ENCODE measurements at places on chromosomes 5 and 9.

DNA sequence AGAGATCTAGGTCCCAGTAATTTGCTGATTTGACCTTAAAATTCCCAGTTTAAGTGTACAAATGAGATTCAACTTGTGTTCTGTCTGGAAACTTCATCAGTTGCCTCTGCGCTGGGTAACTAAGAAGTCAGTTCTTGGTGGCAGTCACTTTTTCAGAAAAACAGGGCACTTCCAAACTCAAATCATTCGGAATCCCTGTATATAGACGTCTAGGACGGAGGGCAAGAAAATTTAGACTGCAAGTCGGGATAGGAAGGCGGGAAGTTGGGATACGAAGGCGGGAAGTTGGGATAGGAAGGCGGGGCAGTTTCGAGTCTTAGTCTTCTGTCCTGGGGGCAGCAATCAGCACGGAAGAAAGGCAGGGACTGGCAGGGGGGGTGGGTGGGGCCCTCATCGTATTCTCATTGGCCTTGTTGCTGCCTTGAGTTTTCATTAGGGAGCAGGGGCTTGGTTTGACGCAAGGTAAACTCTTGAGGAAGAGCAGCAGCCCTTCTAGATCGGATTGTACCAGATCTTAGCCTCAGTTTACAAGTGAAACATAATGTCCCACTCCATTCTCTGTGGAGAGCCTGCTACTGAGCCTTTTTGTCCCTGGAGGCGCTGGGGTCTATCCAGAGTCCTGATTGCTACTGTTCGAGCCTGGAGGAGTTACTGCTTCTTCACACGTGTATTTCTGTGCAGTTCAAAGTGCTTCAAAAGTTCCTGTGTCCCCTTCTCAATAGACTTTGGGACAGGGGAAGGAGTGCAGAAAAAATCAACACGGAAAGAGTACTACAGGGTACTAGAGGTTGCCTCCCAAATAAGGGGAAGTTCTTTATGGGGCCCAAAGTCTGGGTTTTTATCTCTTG, 2.7 kb upstream of the PURA start:
- no peak for DNase-seq

- no peak for DNase-seq
These were observed 1.9 kb downstream of the SDHA start for GRCh38 chr5:219991-220390.

DNA sequence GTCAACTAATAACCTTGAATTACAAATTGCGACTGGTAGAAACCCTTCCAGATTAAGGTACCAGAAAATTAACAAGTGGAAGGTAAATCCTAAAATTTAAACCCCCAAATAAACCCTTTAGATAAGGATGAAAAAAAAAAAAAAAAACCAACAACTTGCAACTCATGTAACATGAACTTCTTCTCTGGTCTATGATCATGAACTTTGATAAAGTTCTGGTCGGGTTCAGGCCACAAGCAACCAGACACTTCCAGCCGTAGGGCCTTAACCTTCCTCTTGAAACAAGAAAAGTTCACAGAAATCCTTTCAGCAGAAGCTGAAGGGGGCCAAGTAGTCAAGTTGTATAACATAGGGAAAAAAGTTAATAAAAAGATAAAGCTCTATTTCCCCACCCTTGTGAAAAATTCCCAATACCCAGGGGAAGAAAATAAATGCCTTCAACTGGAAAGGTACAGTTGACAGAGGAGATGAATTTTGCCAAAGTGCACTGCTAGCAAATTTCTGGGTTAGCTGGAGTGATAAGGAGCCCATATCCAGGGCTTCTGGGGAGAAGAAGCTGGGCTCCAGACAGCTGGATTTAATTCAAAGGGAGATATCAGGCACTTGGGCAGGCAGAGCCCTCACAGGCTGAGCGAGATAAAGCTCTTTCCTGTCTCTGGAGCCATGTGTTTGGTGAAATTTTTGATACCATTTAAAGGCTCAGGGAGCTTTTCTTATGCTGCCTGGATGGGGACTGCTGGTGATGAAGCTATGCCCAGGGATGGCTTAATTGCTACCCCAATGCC, 234.2 kb upstream of the PANK3 start:
- no peak for DNase-seq

GRCh38 chr9:85600675-85601263, 141.0 kb downstream of the AGTPBP1 start:
- DNase-seq: peak; percentile 55

- DNase-seq: no peak
These were observed 276.3 kb downstream of the COX7C start for GRCh38 chr5:86894056-86894455.

DNA sequence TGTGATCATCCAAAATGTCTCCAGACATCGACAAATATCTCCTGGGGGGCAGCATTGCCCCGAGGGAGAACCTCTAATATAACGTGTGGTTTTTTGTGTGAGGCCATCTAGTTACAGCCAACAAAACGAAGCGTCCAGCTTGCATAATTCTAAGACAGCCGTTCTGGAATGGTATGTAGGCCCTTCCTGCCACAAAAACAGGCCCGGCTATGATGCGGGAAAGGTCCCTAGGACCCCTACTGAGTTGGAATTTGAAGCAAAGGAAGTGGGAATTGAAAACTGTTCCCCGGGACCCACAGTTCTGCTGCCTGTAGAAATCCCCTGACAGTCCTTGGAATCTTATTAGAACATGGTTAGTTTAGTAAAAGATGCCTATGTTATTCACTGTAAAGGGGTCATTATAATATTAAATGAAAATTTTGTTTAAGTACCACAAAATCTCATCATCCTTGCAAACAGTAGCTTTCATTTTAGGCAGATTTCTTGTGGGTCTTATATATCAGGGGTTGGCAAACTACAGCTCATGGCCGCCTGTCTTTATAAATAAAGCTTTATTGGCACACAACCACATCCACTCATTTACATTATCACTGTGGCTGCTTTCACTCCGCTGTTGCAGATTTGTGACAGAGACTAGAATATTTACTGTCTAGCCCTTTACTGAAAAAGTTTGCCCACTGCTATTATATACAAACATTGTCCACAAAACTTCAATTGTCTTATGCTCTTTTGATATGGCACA, 70.7 kb downstream of the MSX2 start:
- DNase-seq: no peak

DNA sequence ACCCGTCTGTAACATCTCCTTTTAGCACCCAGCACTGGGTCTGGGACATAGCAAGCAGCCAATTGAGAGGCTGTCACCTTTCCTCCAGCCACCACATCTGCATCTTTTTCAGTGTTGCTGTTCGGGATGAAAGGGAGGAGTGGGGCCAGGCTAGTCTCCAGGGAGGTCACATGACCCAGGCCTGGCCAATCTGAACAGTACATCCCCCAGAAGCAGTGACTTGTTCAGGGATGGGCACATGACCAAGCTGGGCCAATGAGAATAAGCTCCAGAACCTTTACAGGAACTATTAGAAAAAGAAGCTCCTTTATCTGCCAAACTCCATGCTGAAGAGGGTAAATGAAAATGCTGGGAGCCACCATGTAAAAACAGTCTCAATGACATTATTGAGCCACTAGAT, 359.0 kb downstream of the SLIT3 start:
- DNase-seq: no peak

- DNase-seq: peak; percentile 93
These were observed 27.3 kb upstream of the FGF1 start for GRCh38 chr5:142713121-142713706.

DNA sequence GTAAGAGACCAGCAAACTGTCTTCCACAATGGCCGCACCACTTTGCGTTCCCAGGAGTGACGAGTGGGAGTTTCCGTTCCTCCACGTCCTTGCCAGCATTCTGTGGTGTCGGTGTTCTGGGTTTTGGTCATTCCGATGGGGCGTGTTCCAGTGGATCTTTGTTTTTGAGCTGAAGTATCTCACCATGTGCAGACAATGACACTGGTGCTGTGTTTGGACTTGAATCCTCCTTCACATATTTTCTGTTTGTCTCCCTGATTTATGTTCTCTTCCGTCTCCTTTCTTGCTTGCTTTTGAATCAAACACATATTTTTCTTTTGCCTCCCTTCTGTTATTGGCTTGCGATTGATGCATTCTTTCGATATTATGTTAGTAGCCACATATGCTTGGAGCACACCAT, 60.8 kb upstream of the IRX4 start:
- no peak for DNase-seq

GRCh38 chr9:94866770-94867169, 140.3 kb downstream of the AOPEP start:
- no peak for DNase-seq

- no peak for DNase-seq
These were observed 84.5 kb upstream of the FREM1 start for GRCh38 chr9:14994738-14995137.

DNA sequence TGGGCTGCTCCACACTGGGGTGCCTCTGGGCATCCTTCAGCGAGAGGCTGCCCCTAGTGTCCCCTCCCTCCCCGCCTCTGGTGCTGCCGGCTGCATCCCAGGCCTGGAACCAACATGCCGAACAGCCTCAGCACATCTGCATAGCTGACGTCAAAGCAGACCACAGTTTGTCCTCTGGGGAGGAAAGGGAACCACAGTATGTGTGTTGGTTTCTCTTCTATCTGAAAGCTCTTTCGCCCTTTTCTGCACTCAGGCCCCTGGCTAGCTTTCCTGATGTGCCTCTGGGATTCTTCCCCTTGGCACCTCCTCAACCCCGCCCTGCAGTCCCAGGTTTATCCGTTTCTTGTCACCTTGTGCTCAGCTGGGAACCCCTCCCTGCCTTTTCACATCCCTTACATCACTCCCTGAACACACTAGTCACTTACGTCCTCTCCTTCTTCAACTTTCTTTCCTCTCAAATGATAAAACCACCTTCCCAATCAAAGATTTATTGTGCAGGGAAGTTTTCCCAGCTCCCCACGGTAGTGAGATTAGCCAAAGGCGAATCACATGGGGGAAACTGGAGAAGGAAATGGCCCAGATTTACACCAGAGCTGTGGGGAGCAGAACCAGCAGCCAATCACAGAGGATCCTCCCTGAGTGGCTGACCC, 35.5 kb upstream of the B4GALT1 start:
- peak; percentile 49 for DNase-seq

GRCh38 chr9:28124917-28125316, 551.6 kb upstream of the C9orf72 start:
- DNase-seq: no peak

All from CD8-positive, alpha-beta T cell (primary cell).